ENCODE measurements at places on chromosomes 2 and 18.

DNA sequence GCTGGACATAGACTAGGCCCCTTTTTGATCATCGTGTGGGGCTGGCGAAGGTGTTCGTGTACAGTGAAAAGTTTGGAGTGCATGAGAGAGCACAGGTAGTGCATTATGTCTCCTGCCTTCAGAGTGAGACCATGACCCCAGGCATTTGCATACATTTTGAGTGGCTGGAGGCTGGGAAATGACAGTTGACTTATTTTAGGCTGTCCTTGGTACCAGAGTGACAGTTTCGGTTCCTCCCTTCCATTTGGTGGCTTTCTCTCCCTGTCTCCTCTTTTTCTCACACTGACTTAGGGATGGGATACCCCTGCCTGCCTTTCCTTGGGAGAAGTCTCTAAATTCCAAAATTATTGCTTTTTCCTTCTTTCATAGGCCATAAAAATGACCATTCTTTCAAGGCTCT lies 20.1 kb downstream of the SERPINB12 start:
- no peak for DNase-seq

- DNase-seq, result no peak
Observed at GRCh38 chr2:45083175-45083574, 73.9 kb upstream of the SIX2 start.

DNA sequence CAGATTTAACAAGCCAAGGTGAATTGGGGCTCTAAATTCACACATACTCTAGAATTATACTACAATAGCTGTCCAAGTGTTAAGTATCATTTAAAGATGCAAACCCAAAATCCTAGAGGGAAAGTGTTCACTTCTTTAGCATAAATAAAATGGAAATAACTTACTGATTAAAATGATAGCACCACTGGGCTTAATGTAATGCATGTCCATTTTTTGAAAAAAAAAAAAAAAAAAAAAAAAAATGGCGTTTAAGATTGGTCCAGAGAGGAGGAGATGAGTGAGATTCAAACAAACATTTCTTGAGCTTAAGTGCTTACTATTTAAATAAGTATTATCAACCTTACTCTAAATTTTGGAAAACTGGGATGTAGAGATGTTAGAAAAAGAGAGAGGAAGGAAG lies 251.5 kb upstream of the CWC22 start:
- no peak for DNase-seq

- no peak for DNase-seq
Observed at GRCh38 chr2:18445433-18446320, 114.8 kb downstream of the RDH14 start.

- DNase-seq, result no peak
Observed at GRCh38 chr2:217935901-217936684, 66.7 kb downstream of the TNS1 start.

DNA sequence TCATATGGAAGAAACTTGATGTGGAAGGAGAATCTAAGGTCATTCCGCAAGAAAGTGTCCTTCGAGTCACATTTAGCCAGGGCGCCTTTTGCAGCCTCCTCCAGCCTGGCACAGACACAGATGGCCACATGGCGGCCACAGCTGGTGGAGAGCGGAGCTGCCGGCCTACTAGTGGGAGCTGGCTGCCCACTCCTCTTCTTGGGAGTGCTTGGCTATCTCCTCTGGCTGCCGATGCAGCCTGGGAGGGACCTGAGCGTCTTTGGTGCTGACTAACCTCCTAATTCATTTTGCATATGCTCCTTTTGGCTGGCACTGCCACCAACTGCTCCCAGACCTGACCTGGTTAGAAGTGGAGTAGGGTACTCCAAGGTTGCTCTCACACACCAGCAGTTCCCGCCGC lies 199.3 kb upstream of the MYT1L start:
- no peak for DNase-seq

Measured in activated CD8-positive, alpha-beta memory T cell treated with anti-CD3 and anti-CD28 coated beads for 48 hours (primary cell).